Hepatocyte (in vitro differentiated cells): ENCODE measurements at places on chromosomes 16 and 17.

GRCh38 chr17:82592767-82593589, 55.3 kb downstream of the WDR45B start:
- DNase-seq: peak; percentile 84

DNA sequence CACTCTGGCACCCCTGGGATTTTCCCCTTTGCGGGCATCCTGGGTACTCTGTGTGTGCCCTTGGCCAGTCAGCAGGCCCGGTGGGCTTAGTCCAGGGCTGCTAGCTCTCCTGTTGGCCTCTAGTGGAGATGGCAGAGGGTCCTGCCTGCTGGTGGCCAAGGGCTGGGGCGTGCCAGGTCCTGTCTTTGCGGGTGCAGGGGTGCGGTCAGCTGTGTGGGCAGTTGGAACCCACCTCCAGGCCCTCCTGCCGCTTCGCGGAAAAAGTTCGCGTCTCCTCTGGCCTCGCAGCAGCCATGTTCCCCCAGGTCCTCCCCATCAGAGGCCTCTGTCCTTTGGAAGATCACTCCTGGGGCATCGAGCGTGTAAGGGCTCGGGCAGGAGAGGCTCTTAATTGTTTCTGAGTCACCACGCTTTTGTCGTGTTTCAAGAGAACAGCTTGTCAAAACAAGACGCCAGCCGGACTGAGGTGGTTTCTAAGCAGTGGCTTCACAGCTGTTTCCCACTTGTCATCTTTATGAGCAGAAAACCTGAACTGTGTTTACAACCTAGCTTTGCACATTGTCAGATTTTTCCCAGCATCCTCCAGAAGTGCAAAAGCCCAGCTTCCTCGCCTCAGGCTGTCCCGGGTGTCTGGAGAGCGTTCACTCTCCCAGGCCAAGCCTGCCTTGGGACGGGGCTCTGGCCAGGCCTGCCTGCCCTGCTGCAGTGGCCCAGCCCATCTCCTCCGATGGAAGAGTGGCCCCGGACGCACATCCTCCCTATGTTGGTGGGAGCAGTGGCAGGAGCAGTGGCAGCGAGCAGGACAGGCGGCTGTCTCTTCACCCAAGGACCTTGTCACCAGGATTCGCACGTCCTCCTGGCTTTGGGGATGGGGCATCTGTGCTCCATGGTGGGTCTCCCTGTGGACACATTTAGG, 5.0 kb upstream of the DNASE1L2 start:
- no peak for DNase-seq

DNA sequence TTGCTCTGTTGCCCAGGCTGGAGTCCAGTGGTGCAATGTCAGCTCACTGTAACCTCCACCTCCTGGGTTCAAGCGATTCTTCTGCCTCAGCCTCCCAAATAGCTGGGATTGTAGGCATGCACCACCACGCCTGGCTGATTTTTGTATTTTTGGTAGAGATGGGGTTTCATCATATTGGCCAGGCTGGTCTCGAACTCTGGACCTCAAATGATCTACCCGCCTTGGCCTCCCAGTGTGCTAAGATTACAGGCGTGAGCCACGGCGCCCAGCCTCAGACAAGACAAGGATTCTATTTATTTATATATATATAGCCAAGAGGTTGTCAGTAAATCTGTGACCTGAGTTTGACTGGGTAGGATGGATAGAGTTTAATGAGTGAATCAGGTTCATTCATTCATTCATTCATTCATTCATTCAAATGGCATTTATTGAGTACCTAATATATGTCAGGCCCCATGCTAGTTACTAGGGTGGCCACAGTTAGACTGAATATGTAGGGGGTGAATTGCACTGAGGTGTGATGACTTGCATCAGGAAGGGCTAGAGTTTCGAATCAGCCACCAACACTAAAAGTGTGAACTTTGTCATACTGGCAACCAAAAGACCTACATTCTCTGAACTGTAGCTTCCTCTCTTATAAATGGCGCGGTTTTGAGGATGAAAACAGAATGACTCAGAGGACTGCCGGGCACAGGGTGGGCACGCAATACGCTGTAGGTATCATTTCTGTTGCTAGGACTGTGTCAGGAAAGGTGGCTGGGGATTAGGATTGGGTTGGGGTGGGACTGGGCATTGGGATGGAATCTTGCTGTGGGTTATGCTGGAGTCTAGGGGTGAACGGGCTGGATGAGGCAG, 37.8 kb downstream of the ITGAE start:
- no peak for DNase-seq

DNA sequence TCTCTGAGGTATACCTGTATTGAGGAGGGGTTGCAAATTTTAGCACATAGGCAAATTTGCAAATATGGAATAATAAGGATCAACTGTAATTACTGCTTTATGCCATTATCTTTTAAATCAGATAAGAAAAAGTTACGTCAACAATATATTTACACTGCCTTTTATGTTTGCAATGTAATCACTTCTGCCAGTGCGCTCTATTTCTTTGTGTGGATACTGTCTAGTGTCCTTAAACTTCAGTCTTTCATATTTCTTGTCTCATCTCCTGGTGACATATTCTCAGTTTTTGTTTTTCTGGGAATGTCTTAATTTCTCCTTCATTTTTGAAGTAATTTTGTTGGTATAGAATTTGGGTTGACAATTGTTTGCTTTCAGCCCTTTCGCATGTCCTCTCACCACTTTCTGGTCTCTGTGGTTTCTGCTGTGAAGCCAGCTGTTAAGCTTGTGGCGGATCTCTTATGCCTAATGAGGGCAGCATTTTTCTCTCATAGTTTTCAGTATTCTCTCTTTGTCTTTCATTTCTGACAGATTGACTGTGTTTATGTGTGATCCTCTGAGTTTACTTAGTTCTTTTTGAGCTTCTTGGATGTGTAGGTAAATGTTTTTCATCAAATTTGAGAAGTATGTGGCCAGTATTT, 37.6 kb upstream of the ABCC11 start:
- no peak for DNase-seq

DNA sequence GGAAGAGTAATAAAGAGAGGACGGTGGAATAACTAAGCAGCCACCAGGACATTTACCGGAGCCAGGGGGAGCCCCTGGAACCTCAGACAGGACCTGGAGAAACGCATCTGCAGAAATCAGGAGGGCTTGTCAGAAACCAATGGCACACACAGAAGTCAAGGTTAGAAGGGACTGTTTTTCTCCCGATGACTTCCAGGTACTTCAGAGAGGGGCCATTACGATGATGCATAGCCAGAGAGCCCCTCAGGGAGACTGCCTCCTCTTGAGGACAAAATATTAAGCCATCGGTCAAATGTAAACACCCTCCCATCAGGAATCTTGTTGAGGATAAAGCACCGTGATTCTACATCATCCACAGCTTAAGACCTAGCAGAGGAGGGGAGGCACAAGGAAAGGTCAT, 333.6 kb upstream of the CDH5 start:
- no peak for DNase-seq

GRCh38 chr17:38605841-38606645, at the start of gene SRCIN1:
TSS of gene SRCIN1 (minus strand) at chr17:38605952. CDS start at chr17:38605705, 247 bp downstream.
- DNase-seq: peak; percentile 84

DNA sequence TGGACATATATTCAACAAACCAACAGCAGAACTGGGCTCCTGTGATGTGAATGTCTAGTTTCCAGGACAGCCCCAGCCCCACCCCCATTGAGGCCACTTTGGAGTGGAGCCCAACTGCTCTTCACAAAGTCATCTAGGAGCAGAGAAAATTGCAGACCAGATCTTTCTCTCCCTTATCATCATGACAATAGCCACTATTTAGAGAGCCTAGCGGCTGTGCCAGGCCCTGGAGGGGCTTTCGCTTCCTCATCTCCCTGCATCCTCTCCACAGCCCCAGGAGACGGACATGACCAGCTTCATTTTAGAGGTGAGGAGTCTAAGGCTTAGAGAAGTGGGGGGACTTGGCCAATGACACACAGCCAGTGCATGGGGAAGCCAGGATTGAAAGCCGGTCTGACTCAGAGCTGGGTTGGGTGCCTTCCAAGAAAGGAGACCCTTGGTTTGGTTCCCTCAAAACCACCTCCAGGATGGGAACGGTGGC, 1.4 kb downstream of the PRSS8 start:
- DNase-seq: peak; percentile 30

- DNase-seq: no peak
Observed at GRCh38 chr17:21772321-21772720, 80.0 kb downstream of the KCNJ18 start.
